HFFc6 (cell line): ENCODE measurements at places on chromosomes 3 and 15. TPM values are rescaled to one million over a fixed set of nuclear protein-coding genes. Genes with fewer than 3 reads are reported as not detected.

ANKRD63 gene
- not detected in 3 replicates for total RNA-seq

- peak overlapping the region; percentile 97 for H3K27ac ChIP-seq
- H3K27me3 ChIP-seq: no peaks in the 10 kb centered on the region
- H3K4me3 ChIP-seq: peak overlapping the region; percentile 82
- H3K4me1 ChIP-seq: peaks cover 65% of the 10 kb centered on the region
- peak; percentile 98 for DNase-seq
Observed at GRCh38 chr3:15982667-15983196, 185.0 kb upstream of the ANKRD28 start.

CRBN gene
- 25.7 to 33.0 TPM (median 31.5 TPM) in 3 replicates for total RNA-seq

DNA sequence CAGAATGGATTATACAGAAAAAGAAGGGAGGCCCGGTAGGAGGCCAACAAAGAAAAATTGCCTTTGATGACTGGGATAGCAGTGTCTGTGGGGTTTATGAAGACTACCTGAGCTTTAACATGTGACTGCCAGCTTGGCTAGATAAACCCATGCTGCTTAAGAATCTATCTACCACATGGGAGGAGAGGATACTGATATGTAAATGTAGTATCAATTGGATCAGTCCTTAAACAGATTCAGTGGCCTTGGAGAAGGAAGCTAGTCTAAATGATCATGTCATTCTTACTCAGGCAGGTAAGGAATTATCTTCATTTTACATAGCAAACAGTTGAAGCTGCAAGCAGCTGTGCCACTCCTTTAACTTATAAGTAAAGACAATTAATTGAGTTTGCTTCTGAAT is 50.0 kb upstream of the SYNPR start:
- H3K27ac ChIP-seq: no peak overlapping the region
- H3K4me1 ChIP-seq: peaks cover 6% of the 10 kb centered on the region; the same call in 1 of the 2 replicates
- H3K4me3 ChIP-seq: no peak overlapping the region
- DNase-seq: no peak
- no peaks in the 10 kb centered on the region for H3K36me3 ChIP-seq
- peaks cover 2% of the 10 kb centered on the region; the same call in 1 of the 2 replicates for H3K27me3 ChIP-seq

- peaks cover 6% of the 10 kb centered on the region; the same call in 1 of the 2 replicates for H3K4me1 ChIP-seq
- no peak overlapping the region for H3K4me3 ChIP-seq
- no peak overlapping the region for H3K27ac ChIP-seq
- H3K27me3 ChIP-seq: peaks cover 2% of the 10 kb centered on the region
Observed at GRCh38 chr3:33146791-33147445, 33.1 kb downstream of the CRTAP start.
